ENCODE measurements at places on chromosomes 1 and 21.

GRCh38 chr1:88029142-88029541 is 654.9 kb upstream of the PKN2 start:
- DNase-seq = no peak

DNA sequence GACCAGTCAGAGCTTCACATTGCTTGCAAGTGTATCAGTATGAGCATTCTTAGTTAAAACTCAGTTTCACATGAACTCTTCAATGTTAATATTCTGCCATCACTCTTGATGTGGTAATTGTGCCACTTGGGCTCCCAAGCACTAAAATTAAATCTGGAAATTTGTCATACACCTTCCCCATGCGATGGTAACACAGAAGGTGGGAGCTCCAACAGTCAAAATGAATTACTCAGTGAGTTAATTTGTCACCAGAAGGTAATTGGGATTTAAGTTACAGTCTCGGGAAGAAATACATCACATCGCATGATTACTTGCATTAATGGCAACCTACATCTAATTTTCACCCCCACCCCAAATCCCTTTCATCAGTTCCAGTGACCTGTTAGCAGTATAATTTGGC is 376.5 kb upstream of the DAB1 start:
- DNase-seq = no peak

DNA sequence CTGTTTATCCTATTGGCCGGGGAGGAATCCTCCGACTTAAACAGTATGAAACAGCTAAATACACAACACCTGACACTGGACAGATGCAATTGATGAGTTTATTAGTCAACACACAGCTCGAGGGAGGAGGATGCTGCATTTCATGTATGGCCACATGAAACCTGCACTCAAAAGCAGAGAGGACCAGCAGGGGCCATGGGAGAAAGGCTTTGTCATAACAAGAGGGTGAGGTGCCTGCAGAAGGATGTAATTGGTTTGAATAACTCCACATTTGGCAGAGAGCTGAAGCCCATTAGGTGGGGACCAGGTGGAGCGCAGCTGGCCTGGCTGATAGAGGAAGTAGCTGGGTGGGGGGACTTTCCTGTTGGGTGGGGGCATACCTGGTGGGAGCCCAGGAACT is 599.1 kb downstream of the PTPRU start:
- DNase-seq = no peak

DNA sequence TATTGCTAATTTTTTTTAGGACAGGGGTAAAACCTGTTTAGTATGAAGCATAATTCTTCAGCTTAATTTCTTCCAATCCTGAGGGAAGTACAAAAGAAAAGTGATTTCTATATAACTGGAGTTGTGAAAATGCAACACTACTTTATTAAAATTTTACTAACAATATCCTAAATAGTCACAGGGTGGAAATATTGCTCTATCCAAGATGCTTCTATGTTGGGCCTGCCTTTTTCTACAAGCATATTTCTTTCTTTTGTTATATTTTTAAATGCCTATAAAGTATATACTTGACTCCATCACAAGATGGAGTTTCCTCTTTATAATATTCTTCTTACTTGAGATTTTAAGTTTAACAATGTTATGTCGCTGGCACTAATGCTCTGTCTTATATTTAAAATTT is 37.9 kb downstream of the DTL start:
- no peak for DNase-seq

DNA sequence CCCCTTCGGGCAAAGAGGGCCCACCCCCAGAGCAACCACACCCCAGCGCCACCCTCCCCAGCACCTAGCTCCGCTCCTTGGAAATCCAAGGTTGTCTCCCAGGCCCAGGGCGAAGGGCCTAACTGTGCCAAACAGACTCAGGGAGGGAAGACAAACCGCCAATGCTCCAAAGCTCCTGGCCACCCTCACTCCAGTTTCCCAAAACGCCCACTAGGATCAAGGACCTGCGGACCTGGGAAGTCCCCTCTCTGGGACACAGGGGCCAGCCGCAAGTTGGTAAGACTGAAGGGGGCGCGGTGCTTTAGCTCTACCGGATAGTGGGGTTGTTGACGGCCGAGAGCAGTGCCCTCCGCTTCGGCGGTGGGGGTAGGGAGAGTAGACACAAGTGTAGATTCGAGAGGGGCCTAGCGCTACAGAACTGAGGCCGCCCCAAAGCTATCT is 581 bp downstream of the IRF6 start:
- DNase-seq = no peak

DNA sequence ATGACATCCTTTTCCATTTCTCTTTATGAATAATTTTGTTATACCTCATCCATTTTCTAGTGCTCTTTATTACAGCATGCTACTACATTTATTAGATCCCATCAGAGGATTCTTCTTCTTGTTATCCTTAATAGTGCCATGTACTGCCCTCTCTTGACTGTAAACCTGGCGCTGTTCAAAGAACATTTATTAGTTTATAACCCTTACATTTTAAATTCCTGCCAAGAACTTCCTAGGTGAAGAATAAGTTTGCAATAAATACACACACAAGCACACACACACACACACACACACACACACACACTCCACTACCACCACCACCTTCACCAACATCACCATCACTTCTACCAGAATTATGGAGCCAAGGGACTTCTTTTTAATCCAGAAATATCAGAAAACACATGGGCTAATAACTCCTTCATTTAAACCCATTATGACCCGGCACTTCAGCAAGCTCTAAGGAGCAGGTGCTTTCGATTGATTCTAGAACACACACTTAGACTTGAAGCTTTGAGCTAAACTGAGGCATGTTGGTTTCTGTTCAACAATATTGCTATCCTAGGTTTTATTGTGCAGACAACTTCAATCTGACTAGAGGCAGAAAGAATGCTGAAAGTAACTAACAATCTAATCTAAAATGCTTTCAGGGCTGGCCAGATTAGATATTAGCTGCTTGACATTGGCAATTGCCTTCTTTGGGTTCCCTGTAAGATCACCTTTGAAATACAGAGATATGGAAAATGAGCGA is 556.8 kb downstream of the LMO4 start:
- no peak for DNase-seq

DNA sequence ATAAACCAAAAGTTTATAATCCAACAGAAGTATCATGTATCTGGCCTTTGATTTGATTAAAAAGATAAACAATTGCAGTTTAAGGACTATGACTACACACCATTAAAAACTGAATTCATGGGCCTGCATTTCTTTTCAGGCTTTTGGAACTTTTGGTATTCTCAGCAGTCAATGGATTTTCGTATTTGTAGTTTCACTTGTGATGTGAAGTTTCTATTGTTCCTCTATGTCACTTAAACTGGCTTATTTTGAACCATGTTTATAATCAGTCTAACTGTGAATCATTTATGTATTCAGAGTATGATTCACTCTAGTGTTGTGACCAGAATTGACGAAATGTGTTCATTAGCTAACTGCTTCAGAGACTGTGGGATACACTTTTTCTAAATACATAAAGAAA is 132.9 kb downstream of the COQ8A start:
- DNase-seq = no peak

Data from right lung (tissue), 10 donors.